Cardiac muscle cell (in vitro differentiated cells and primary cell): ENCODE measurements at places on chromosomes 5 and 9.

DNA sequence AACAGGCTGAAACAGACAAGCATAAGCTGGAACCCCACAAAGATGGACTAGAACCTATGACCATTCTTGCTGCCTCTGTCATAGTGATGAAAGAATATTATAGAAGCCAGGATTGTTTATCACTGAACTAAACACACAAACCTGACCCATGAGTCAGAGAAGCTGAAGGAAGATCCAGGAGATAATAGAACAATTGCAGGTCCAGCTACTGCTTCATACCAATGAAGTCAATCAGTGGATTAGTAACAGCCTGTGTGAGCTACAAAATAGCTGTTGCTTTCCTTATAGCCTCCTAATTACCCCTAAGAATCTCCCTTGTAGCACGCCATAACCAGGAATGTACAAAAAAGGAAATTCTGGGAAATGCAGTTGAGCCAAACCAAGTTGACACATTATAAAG, 459.9 kb upstream of the ZNF462 start:
- DNase-seq, result no peak

DNA sequence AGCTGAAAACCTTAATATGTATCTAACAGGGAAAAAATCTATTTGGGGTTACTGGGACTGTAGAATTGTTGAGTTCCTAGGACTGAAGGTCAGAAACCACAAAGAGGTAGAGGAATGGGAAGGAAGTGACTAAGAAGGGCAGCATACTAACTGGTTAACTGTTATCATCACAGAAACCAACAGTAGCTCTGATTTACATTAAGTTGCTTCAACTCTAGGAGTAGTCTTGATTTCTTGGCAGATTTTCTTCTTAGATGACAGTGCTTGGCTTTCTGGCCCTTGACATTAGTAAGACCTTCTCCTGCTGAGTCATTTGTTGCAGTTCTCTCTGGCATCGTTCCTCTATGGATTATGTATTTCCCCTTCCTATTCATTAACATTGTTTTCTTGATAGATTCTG, 116.1 kb upstream of the RASA1 start:
- peak; percentile 80 for DNase-seq

DNA sequence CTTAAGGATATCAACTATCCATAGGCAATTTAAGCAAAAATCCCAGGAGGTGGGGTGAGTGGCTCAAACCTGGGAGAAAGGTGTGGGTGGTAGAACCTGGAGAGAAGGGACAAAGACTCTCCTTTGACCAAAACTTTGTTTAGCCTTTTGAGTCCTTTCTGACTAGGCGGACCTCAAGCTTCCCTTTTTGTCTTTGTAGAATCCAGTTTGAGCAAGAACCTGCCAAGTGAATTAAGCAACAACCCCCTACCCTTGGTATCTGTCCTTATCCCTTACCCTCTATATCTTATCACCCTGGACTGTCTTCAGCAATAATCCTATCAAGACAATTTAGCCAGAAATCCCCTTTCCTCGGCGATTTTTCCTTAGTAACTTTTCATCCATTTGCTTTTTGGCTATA, 53.5 kb upstream of the SLC28A3 start:
- no peak for DNase-seq

GRCh38 chr9:19171271-19171670, 44.0 kb upstream of the PLIN2 start:
- no peak for DNase-seq

DNA sequence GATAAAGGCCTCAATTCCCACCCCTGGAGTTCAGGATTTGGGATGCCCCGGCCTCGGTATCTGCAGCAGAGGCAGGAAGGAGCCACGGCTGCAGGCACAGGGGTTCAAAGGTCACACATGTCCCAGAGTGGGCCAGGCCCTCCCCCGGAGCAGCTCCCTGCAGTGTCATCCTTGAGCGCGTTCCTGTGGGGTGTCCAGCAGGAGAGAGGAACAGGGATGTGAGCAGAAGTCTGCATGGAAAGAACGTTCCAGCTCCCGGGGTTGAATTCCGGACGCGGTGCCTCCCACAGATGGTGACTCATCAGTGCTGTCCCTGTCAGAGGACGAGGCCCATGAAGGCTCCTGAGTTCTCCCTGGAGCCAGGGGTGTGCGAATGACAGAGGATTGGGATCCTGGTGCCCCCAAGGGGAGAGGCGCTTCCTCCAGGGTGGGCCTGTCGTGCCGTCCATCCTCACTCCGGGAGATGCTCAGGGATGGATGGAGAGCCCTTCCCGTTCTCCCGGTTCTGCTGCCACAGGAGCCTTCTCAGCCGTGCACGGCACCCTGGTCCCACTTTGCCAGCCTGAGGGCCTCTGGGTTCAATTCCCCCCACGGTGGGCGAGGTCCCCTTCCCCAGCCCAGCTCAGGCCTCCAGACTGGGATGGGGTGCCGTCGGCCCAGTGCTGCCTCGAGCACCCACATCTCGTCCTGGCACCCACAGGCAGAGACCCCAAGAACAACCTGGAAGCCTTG, 3.1 kb downstream of the LCN1 start:
- peak; percentile 49 for DNase-seq

DNA sequence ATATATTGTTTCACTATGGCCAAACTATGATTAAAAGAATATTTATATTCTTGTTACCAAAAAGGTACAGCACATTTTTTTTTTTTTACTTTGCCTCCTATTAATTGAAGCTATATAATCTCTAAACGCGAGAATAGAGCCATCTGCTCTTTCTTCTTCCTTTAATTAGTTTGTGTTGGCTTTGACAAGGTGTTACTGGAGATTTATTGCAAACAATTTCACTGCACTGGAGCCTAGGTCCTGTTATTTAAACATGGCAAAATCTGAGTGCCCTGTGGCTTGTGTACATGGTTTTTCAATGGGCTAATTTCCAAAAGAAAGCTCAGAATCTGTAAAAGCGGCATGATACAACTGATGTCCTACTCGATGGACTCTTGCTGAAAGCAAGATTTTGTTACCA, 40.8 kb upstream of the GABRG2 start:
- no peak for DNase-seq

- no peak for DNase-seq
Measured at GRCh38 chr5:60672693-60673264, 27.2 kb downstream of the DEPDC1B start.

DNA sequence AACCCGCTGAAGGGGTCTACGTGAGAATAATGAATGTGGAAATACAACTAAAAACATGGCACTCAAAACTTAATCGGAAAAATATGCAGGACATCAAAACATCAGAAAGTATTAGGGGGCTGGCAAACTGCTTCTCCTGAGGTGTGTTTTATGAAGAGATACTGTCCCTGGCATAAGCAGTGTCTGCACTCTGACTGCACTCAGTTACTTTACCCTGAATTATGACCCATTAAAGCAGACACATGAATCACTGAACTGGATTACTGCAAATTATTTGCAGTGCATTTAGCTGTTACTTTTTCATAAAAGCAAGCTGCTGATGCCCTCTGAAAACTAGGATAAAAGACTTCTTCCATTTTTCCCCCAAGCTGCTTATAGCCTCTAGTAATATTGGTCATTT, 164.9 kb downstream of the AP3B1 start:
- no peak for DNase-seq

DNA sequence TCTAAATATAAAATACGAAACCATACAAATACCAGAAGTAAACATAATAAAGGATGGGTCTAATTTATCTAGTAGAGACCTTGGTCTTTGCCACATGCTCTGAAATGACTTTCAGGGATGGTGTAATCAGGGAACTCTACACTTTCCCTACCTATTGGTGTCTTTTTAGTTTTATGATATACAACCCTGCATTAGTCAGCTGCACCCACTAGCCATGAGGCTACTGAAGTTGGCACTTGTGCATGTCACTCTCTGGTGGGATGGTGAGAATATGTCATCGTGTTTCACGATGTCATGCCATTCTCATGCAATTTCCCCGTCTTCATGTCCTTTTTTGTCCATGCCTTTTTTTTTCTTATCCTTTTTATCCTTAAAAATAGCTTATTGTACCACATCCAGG, 234.9 kb upstream of the ACTBL2 start:
- DNase-seq, result no peak

DNA sequence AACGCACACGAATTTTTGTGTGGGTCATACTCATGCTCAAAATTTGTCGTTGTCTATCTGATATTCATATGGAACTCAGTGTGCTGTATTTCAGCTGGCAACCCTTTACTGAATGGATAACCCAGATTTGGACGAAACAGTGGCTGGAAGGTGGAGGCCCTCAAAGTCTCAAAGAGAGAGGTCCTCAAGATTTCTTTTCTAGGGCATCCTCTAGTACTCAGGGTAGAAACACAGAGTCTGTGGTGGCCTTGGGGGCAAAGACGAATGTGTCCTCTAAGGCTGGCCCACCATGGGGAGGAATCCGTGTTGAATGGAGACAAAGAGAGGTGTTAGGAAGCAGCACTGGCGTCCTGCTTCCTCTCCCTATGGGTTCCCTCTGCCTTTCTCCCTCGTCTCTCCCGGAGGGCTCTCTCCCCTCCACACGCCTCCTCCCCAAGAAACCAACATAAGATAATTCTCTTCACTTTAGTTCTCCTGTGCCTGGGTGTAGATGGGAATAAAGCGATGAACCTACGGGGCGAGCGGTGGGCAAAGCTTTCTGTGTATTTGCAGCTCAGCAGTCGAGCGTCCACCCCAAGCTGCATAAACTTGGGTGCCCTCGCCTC, 333.7 kb downstream of the CWC27 start:
- DNase-seq, result no peak

GRCh38 chr9:242461-243080, 27.9 kb downstream of the DOCK8 start:
- no peak for DNase-seq

GRCh38 chr5:137058089-137058488, 441.0 kb downstream of the SPOCK1 start:
- DNase-seq, result no peak

GRCh38 chr5:115463983-115464382, 80.6 kb downstream of the FEM1C start:
- DNase-seq, result peak; percentile 62

DNA sequence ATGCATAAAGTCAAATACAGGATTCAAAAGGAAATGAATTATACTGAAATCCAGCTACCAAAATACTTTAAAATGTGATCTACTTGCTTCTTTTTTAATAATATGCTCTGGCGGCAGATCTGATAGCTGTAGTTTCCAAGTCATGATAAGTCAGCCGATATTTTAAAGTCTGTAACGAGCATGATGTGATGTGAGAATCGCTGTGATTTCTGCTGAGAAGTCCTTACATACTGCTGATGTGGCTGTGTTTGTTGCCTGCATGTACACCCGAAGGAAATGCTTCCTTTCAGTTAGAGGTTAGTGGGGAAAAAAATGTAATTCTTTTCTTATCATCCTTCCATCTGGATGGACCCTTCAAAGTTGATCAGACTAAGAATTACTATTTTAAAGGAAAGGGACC, 4.8 kb upstream of the SEMA4D start:
- no peak for DNase-seq

DNA sequence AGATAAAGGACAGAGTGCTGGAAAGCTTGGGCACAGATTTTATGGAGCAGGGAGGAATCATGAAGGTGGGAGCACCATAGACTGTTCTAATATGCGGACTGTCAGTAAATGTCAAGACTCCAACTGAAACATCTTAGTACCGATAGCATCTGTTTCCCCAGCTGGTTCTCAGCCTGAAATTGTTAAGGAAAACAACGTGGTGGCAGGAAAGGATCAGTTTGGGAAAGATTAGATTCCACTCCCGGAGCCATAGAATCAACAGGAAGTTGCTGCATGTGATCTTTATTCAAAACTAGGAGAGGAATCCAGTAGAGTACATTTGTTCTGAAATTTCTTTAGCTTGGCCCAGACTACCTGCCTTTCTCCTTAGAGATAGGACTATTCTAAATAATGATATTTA, 559.1 kb downstream of the CSNK1G3 start:
- no peak for DNase-seq

GRCh38 chr9:77987880-77988525, 43.6 kb downstream of the GNAQ start:
- no peak for DNase-seq

DNA sequence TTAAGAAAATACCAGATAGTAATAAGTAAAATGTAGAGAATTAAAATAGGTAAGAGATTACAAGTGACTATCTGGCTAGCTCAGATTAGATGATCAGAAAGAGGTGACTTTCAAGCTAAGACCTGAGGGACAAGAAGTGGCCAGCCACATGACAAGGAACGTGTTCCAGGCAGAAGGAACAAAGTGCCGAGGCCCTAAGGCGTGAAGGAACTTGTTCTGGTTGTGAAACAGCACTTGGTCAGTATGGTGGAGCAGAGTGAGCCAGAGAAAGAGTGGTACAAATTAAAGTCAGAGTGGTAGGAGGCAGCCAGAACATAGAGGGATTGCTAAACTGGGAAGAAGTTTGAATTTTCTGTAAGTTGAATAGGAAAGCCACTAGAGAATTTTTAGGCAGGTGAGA, 73.6 kb downstream of the ADRB2 start:
- DNase-seq, result no peak

DNA sequence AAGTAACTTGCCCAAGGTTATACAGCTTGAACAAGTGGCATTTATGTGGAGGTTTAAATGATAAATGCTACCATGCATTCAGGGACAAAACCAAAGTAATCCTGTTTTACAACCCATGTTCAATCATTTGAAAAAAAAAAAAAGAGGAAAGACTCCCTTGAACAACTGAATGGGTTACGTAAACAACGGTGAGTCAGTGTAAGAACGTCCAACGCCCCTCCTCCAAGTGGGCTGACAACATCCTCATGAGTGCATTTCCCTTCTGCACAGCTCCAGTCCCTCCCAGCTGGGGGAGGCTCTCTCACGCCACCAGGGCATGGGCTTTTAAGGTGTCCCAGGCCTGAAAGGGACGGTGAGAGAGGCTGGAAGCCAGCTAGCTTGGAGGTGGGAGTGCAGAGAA, 90.0 kb downstream of the PRRT1B start:
- peak; percentile 25 for DNase-seq

DNA sequence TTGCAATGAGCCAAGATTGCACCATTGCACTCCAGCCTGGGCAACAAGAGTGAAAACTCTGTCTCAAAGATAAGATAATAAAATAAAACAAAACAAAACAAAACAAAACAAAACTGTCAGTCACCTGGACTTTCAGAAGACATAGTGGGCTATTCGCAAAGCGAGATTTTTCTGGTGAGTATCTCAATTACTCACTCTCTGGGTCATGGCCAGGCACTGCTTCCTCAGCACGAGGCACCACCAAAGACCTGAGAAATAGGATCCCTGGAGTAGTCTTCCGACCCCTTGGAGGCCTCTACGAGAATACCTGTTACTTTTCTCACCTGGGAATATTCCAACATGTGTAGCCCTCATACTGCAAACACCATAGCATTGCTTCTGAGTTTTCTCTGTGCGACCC, 201.7 kb upstream of the ZNF618 start:
- peak; percentile 66 for DNase-seq

GRCh38 chr5:181044662-181045305, 4.7 kb downstream of the BTNL9 start:
- no peak for DNase-seq
